ENCODE measurements at places on chromosomes 7 and 10.

DNA sequence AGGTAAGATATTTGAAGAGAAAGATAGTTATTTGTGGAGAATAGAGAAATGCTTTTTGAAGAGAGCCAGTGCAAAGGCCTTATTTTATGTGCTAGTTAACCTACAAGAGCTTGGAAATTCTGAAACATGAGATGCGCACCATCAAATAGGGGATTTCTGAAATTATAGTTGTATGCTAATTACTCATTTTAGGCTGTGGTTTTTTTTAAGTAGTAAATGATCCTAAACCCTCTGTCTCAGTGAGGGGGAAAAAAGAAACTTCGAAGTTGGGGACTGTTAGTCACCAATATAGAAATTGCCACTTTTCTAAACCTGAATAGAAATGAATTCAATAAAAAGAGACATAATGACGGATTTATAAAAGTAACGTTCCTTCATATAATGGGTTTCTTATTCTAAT is 119.3 kb upstream of the MDFIC start:
- no peak for DNase-seq

GRCh38 chr10:72542396-72542815 is 83.5 kb downstream of the MICU1 start:
- no peak for DNase-seq

DNA sequence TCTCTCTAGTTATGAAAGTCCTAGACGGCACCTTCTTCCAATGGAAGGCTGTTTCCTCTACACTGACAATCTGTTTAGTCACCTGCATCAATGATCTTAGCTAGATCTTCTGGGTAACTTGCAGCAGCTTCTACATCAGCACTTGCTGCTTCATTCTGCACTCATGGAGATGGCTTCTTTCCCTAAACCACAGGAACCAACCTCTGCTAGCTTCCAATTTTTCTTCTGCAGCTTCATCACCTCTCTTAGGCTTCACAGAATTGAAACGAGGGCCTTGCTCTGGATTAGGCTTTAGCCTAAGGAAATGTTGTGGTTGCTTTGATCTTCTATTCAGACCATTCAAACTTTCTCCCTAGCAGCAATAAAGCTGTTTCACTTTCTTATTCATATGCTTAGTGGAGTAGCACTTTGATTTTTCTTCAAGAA is 24.6 kb downstream of the NAMPT start:
- no peak for DNase-seq

DNA sequence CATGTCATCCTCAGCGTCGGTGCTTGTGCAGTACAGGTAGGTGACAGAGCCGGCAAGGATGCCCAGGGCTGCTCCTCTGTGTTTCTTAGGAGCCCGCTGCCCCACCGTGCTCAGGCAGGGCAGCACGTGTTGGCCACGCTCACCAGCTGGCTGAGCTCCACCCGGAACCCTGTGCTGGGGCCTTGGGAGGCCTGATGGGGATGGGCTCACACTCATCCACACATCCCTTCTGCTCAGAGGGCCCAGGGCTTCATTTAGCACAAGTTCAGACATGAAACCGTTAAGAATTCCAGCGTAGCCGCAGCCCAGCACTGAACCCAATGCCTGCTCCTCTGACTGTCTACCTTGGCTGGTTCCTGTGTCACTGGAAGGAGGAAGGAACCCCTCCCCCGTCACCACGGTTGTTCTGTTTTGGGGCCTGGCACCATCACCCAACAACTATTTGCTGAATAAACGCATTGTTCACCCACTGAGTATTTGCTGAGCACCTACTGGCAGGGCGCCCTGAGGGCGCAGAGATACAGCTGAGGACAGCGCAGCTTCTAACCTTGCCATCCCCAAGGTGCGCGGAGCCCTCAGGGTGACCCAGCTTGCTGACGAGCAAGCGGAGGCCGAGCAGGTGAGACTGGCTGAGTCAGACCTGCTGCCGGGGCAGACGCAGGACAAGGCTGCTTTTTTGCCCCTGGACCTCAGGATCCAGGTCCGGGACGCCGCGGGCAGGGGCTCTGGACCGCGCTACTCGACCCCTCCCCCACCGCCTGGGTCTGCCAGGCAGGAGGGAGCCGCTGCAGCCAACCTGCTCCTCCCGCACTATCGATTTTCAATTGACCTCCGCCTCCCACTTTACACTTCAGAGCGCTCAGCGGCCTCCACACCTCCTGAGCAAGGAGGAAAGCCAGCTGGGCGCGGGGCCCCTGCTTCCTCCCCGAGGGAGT is 50.6 kb upstream of the RET start:
- no peak for DNase-seq

DNA sequence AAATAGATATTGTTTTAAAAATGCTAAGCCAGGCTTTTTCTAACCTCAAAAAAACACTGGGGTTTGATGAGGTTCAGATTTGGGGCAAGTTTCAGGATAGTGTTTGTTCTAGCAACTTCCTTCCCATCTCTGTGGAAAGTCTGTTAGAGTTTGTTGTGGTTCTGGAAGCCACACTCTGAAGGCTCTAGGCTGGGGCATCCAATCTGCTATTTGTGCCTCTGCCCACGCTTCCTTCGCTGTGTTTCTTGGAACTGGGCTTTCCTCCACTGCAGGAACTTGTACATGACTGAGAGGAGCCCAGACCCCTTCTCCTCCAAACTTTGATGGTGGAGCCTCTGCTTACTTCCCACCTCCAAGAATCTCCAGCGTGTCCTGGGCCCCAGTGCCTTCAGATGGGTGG is 108.5 kb upstream of the SLC25A13 start:
- DNase-seq, result no peak

- DNase-seq, result no peak
Measured at GRCh38 chr7:19939746-19940145, 166.3 kb upstream of the TMEM196 start.

- no peak for DNase-seq
Measured at GRCh38 chr7:19427944-19428343, 280.9 kb downstream of the POLR1F start.

DNA sequence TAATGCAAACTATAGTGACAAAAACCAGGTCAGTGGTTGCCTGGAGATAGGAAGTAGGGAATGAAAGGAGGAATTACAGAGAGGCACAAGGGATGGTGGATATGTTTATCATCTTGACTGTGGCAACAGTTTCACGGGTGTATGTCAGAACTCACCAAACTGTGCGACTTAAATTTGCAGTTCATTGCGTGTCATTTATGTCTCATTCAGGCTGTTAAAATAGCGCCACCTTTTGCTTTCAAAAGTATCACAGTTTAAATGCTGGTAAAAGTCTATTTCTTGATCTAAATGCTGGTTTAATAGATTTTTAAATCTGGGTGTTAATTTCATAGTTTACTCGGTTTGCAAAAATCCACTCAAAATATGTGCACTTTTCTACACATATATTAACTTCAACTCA is 51.0 kb downstream of the PTTG1IP2 start:
- DNase-seq, result no peak

GRCh38 chr7:15681186-15681585 is 5.3 kb downstream of the MEOX2 start:
- no peak for DNase-seq

- DNase-seq, result peak; percentile 56
Measured at GRCh38 chr10:102813734-102814452, 23.3 kb downstream of the CYP17A1 start.

- DNase-seq, result no peak
Measured at GRCh38 chr7:48168159-48168558, 3.1 kb upstream of the ABCA13 start.

DNA sequence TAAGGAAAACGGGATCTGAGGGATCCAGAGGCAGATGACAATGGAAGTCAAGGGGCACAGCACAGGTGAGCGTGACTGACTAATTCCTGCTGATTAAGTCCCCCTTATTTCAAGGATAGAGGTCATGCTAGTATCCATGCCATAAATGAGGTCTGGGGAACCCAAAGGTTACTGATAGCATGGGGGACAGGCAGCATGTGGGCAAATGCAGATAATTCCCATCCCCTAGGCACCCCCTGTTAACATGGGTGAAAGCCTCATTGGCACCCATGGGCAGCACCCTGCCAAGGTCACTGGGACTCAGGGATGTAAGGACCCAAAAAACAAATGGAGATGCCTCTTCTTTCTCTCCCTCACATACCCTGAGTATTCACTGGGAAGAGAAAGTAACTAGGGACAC is 139.7 kb downstream of the WDR11 start:
- DNase-seq, result no peak

DNA sequence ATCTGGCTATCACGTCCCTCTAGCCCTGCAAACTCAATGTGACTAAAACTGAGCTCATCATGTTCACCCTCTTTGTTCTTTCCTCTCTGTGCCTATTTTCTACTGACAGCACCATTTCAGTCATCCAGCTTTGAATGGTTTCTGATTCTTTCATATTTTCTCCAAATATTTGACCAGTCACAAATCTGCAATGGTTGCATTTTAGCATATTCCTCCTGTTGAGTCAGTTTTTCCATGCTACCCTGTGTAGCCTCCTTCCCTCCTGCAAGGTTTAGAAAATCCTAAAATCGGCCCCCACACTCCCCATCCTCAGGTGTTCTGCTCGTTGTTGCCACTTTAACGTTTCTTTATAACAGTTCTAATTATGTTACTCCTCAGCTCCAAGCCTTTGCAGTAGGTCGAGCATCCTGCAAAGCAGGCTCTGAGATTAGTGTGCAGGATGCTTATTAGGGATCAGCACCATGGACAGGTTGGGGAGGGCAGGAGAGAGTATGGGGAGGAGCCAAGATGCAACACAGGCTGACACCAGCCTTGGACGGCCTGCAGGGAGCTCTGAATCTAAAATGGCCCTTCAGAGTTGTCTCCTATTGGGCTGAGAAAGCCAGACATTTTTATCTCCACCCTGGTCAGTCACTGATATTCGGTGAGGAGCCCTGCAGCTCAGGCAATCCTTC is 531.0 kb upstream of the COBL start:
- DNase-seq, result no peak

DNA sequence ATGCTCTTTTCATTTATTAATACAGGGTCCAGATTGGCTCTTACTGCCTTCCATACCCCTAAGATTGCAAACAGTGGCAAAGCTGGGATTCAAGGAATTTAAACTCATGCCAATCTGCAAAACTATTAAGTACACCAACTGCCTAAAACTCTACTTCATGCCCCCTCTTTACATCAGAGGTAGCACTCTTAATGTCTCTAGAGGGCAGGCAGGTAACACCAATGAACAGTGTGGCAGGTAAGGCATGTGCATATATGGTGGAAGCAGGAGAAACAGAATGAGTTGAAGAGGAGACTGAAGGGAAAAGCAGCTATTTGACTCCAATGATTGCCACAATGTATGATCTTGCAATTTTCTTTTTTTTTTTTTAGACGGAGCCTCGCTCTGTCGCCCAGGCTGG is 156.7 kb downstream of the BTAF1 start:
- DNase-seq, result no peak

DNA sequence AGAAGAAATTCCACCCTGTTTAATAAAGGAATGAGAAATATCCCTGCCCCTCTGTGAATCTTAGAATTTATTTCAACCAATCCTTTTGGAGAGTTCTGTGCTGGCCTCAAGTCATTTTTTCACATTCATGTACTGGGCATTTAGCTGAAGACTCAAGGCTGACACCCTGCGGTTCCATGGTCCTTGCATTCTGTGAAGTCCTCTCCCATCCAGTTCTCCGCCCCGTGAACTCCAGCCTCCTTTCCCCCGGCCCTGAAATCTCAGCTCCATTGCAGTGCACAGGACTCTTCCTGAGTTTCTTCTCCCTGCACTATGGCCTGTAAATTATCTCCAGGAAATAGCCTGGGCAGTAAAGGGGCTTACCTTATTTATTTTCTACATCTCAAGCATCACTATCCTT is 183.0 kb upstream of the KCND2 start:
- DNase-seq, result peak; percentile 45

GRCh38 chr10:116719804-116720203 is 22.6 kb downstream of the HSPA12A start:
- DNase-seq, result no peak

DNA sequence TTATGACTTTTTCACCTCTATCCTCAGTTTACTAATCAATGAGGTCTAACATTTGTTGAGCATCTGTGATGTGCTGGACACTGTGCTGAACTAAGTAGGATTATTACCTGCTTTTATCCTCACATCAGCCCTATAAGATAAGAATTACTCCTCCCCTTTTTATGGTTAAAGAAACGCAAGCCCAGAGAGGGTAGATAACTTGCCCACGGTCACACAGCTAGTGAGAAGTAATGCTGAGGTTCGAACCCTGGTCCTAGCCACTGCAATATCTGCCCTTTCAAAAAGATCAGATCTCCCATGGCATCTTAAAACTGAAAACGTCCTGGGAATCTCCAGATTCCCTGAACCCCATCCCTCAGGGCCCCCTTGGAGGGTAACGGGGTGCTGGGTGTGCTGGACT is 118.3 kb downstream of the C10orf105 start:
- DNase-seq, result no peak

DNA sequence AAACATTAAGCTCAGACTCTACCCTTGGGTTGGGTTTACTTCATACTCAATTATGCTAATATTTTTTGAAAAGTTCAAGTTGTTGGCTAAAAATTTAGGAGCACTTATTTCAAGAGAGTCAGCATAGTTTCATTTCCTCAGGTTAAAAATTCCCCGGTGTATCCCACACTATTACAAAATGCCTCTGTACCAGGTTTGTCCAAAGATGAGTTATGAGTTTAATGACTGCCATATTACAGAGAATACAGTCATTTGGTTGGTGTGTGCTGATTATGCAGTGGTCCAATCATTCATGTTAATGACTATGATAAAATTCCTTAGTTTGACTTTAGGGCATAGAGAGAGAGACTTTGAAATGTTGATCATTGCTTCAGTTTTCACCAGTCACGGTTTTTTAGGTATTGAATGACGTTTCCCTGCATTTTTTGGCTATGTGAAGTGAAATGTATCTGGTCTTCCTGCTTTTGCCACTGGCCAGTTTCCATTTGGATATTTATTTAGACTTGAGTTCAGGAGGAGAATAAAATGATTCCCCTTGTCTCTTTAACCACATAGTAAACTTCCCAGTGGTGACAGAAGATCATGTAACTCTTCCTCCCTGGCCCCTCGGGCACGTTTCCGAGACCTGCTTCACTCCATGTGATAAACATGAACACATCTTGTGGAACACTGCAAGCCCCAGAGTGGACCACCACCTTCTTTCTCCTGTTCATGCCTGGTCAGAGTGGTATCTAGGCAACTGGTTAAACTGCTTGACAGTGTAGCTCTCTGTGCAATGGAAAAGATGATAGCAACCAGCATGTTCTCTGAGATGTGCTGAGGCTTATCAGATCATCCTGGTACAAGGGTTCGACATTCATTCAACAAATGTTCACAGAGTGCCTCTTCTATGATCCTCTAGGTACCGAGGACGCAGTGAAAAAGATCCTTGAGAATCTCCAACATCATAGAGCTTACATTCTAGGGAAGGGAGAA is 153.6 kb downstream of the CACNB2 start:
- DNase-seq, result no peak

All from HuH-7 (cell line).